Left lung (tissue), 14 donors: ENCODE measurements at places on chromosomes 16 and 17. TPM values are rescaled to one million over a fixed set of nuclear protein-coding genes. Genes with fewer than 3 reads are reported as not detected.

- no peak for DNase-seq
- H3K27me3 ChIP-seq: no peaks in the 10 kb centered on the region
- H3K4me1 ChIP-seq: peaks cover 36% of the 10 kb centered on the region
- no peak overlapping the region for H3K4me3 ChIP-seq
- H3K36me3 ChIP-seq: peaks cover 100% of the 10 kb centered on the region
- no peak overlapping the region for H3K27ac ChIP-seq
These were observed 10.2 kb downstream of the GABARAPL2 start for GRCh38 chr16:75576384-75576811.

DNA sequence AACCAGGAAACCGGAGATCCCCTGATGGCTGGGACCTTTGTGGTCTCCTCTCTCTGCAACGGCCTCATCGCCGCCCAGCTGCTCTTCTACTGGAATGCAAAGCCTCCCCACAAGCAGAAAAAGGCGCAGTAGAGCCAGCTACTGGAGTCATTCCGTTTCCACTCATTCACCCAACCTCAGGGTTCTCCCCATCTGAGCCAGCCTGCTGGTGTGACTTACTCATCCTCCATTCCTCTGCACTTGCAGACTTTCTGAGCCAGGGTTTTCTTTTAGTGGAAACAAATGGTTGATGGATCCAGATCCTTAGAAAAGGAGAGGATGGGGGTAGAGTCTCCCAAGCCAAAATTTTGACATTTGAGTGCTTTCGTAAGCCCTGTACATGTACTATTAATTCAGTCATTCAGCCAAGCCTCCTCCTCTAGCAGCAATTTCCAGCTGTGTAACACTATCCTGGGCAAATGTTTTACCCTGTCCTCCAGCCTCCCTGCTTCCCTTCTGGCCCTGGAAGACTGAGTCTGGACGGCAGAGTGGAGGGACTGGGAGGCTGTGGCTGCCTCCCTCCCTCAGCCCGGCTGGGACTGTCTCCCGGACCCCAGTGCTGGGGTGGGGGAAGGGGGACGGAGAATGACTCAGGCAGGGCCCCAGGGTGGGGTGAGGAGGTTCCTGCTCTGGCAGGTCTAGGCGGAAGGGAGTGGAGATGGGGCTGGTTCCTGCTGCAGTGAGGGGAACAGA, 2.3 kb downstream of the SOX15 start:
- H3K27me3 ChIP-seq: no peaks in the 10 kb centered on the region
- H3K27ac ChIP-seq: peak overlapping the region; percentile 24
- H3K36me3 ChIP-seq: peaks cover 60% of the 10 kb centered on the region
- H3K4me3 ChIP-seq: no peak overlapping the region
- H3K4me1 ChIP-seq: peaks cover 18% of the 10 kb centered on the region

IRX5 gene
- 31.1 TPM for polyA plus RNA-seq

- H3K27ac ChIP-seq: no peak overlapping the region
- no peaks in the 10 kb centered on the region for H3K27me3 ChIP-seq
- DNase-seq: no peak
- H3K36me3 ChIP-seq: no peaks in the 10 kb centered on the region
These were observed 11.3 kb upstream of the PDXDC1 start for GRCh38 chr16:14963281-14964173.

SPN gene
- polyA plus RNA-seq: 2.3 TPM

GRCh38 chr17:20314834-20315233, 152.5 kb downstream of the LGALS9B start:
- H3K4me3 ChIP-seq: no peak overlapping the region
- no peaks in the 10 kb centered on the region for H3K27me3 ChIP-seq
- no peaks in the 10 kb centered on the region for H3K4me1 ChIP-seq
- no peak for DNase-seq

DNA sequence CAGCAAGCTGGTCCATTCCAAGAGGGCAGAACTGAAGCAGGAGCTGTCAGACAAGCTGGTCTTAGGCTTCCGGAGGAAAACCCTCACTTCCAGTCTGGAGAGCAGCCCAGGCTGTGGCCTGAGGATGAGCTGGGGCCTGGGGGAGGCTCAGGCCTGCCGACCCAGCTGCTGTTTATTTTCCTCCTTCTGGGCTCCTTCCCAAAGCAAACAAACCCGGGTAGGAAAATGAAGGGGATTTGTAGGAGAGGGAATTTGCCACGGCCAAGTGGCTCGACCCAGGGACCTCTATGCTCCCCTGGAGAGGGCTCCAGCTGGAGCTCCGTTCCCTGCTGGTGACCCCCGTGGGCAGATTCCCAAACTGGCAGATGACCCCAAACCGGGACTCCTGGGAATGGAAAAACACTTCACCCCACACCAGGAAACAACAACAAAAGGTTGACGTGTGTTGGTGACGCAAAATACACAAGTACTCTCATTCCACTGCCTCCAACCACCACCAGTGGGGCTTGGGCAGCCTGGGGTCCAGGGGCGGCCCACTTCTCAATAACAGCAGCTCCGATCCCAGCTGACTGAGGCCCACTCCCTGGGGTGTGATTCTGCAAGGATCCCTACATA, 8.8 kb downstream of the JUP start:
- peaks cover 47% of the 10 kb centered on the region for H3K4me1 ChIP-seq
- DNase-seq: peak; percentile 77
- no peaks in the 10 kb centered on the region for H3K36me3 ChIP-seq
- peak overlapping the region; percentile 88 for H3K27ac ChIP-seq
- H3K4me3 ChIP-seq: no peak overlapping the region
- no peaks in the 10 kb centered on the region for H3K27me3 ChIP-seq

GRCh38 chr17:46901291-46901690, 21.7 kb upstream of the GOSR2 start:
- no peak for DNase-seq
- no peaks in the 10 kb centered on the region for H3K27me3 ChIP-seq
- no peaks in the 10 kb centered on the region for H3K36me3 ChIP-seq
- H3K27ac ChIP-seq: no peak overlapping the region
- no peak overlapping the region for H3K4me3 ChIP-seq
- H3K4me1 ChIP-seq: no peaks in the 10 kb centered on the region

DNA sequence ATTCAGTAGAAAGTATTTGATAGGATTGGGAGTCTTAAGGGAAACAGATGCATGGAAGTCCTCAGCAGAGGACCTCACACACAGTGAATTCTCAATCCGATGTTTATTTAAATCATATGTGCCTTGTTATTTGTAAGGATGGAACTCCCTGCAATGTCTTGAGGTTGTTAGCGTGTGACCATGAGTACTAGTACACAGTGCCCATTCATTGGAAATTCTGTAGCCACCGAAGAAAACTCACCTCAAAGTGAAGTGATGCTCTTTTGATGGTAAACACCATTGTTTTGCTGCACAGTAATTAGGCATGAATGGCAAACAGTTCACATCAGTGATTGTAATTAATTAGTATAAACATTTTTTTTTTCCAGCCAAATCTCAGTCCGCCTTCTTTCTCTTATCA, 173.6 kb downstream of the MSI2 start:
- H3K4me1 ChIP-seq: no peaks in the 10 kb centered on the region
- no peak overlapping the region for H3K4me3 ChIP-seq
- no peak for DNase-seq
- no peaks in the 10 kb centered on the region for H3K36me3 ChIP-seq

USP43 gene
- polyA plus RNA-seq: 4.2 TPM

DNA sequence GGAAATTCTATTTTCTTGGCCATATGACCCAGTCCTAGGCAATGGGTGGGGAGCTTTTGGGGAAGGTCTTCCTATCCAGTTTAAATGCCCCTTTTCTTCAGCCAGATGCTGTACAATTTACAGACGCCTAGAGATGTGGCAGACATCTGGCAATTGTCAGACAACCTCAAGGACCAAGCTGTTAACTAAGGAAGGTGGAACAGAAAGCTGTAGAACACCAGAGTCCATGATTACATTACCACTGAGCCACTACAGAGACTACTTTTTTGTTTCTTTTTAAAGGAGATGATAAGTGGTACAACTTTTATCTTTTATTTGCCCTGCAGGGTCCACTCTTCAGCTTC, 21.1 kb upstream of the CORO6 start:
- peaks cover 30% of the 10 kb centered on the region for H3K4me1 ChIP-seq
- H3K36me3 ChIP-seq: peaks cover 54% of the 10 kb centered on the region
- no peak overlapping the region for H3K4me3 ChIP-seq
- no peak for DNase-seq
- no peaks in the 10 kb centered on the region for H3K27me3 ChIP-seq

GRCh38 chr17:57355090-57355859, 99.0 kb downstream of the MSI2 start:
- H3K27ac ChIP-seq: no peak overlapping the region
- H3K36me3 ChIP-seq: no peaks in the 10 kb centered on the region
- DNase-seq: no peak
- no peaks in the 10 kb centered on the region for H3K4me1 ChIP-seq
- H3K27me3 ChIP-seq: no peaks in the 10 kb centered on the region
- H3K4me3 ChIP-seq: no peak overlapping the region

DNA sequence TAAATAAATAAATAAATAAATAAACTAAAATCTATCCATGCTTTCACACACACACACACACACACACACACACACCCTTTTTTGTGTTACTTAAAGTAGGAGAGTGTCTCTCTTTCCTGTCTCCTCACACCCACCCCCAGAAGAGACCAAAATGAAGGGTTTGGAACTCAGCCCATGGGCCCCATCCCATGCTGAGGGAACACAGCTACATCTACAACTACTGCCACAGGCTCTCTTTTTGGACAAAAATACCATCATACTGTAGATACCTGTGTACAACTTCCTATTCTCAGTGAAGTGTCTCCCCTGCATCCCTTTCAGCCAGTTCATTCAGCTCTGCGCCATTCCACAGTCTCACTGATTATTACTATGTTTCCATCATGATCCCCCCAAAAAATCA, 1.9 kb upstream of the HBA2 start:
- H3K4me3 ChIP-seq: no peak overlapping the region
- H3K27me3 ChIP-seq: peaks cover 57% of the 10 kb centered on the region
- no peak for DNase-seq
- H3K27ac ChIP-seq: no peak overlapping the region
- no peaks in the 10 kb centered on the region for H3K36me3 ChIP-seq
- peaks cover 2% of the 10 kb centered on the region for H3K4me1 ChIP-seq

DNA sequence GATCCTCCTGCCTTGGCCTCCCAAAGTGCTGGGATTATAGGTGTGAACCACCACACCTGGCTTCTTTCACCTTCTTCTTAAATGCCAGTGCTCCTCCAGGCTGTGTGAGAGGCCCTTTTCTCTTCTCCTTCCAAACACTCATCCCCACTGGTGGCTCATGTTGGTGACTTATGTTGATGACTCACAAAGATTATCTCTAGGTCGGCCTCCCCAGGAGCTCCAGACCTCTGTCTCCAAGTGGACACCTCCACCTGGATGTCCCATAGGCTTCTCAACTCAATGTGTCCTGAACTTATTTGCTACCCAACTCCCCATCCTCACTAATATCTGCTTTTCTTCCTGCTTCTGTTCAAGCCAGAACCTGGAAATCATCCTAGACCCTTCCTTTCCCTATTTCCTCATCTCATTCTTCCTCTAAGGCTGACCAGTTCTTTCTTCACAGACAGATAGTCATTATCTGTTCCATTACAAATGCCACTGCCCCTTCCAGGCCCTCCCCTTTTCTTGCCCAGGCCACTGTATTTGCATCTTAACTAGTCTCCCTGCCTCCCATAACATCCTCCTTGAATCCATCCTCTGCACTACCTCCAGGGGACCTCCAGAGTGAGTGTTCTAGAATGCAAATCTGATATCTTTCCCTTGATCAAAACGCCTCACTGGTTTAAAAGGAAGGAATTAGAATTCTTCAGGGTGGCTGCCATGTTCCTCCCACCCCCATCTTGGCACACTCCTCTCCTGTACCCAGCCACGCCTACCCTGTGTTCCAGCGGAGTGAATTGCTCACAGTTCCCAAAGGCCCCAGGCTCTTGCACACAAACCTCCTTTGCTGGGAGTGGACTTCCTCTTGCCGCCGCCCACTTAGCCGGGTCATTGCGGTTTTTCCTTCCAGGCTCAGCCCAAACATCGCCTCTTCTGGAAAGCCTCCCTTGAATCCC, 34.8 kb upstream of the FBXO47 start:
- no peak overlapping the region for H3K4me3 ChIP-seq
- no peak for DNase-seq
- H3K27ac ChIP-seq: peak overlapping the region; percentile 85
- peaks cover 22% of the 10 kb centered on the region for H3K4me1 ChIP-seq
- H3K36me3 ChIP-seq: no peaks in the 10 kb centered on the region
- no peaks in the 10 kb centered on the region for H3K27me3 ChIP-seq

DNA sequence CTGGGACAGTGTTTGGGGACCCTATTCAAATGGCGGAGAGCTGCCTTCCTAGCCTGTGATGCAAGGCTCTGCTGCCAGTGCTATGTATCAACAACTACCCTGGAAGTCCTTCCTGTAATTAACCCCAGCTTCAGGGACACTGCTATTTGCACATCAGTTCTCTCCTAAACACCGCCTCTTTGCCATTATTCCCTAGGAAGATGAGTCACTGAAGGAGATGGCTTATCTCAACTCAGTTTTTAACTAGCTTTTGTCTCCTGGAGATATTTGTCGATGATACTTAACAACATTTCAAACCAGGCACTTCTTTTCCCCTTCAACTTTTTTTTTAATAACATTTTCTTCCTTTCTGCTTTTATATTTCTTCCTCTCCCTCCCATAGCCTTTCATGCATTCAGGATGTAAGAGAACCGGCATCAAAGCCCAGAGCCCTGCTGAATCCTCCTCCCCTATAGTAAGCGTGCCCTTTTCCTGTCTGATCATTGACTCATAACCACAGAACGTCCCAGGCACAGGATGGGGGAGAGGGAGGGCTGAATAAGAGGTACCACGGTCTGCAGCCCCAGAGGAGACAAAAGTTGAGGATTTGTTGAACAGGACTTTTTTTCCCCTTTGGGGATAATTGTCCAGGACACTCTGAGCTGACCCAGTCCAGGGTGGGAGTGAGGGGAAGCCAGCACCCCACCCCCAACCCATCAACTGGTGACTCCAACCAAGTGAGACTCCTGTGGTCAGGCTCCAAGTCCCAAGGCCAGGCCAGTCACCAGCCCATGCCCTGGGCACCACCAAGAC, 387.8 kb upstream of the SALL1 start:
- no peak overlapping the region for H3K4me3 ChIP-seq
- H3K36me3 ChIP-seq: no peaks in the 10 kb centered on the region
- no peak for DNase-seq
- no peaks in the 10 kb centered on the region for H3K4me1 ChIP-seq

DNA sequence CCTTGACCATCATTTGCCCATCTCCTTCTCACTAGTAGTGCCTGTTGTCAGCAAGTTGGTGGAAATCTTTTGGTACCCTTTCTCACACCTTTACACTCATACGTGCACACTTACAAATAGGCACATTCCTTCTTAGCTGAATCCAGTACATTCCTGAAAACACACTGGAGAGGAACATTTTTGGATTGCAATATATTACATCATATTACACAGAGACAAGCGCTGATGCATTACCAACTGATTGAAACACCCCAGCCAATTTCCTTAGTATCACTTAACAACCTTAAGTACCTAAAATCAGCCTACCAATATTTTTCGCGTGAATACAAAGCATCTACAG, 64.1 kb downstream of the PLCG2 start:
- H3K27ac ChIP-seq: no peak overlapping the region
- H3K4me3 ChIP-seq: no peak overlapping the region
- no peak for DNase-seq

ITGAX gene
- 2.0 TPM for polyA plus RNA-seq

- no peak overlapping the region for H3K27ac ChIP-seq
- H3K4me3 ChIP-seq: no peak overlapping the region
- H3K4me1 ChIP-seq: no peaks in the 10 kb centered on the region
- no peaks in the 10 kb centered on the region for H3K27me3 ChIP-seq
- DNase-seq: no peak
- no peaks in the 10 kb centered on the region for H3K36me3 ChIP-seq
These were observed 25.9 kb downstream of the PITPNM3 start for GRCh38 chr17:6530324-6530920.
